Pericardium fibroblast (primary cell): ENCODE measurements at places on chromosomes 2 and 18. TPM values are rescaled to one million over a fixed set of nuclear protein-coding genes. Genes with fewer than 3 reads are reported as not detected.

Gene UPP2
- not detected in 2 replicates for total RNA-seq

Gene CIB4
- not detected in 2 replicates for total RNA-seq

Gene MYO3B
- total RNA-seq: not detected in 2 replicates

Gene DLX1
- total RNA-seq: not detected in 2 replicates

Gene CFAP65
- not detected in 2 replicates for total RNA-seq

Gene PLB1
- 0.23 and 0.34 TPM in 2 replicates for total RNA-seq

Gene MC4R
- total RNA-seq: not detected in 2 replicates

Gene MPHOSPH10
- total RNA-seq: 14.3 and 14.4 TPM in 2 replicates

Gene RNU2-63P
- total RNA-seq: 106 TPM in 1 of 2 replicates, not detected in the other

Gene SESTD1
- total RNA-seq: 12.5 and 14.7 TPM in 2 replicates

Gene M1AP
- not detected in 2 replicates for total RNA-seq

Gene FIGN
- total RNA-seq: 0.09 and 1.3 TPM in 2 replicates

Gene STARD7
- 63.6 and 74.2 TPM in 2 replicates for total RNA-seq

Gene SERPINB4
- total RNA-seq: not detected in 2 replicates

Gene GTF2A1L
- total RNA-seq: 1.2 and 3.0 TPM in 2 replicates

Gene SYT4
- total RNA-seq: not detected in 2 replicates

Gene KATNAL2
- 2.2 and 10.8 TPM in 2 replicates for total RNA-seq

Gene ABCG5
- 0.17 TPM in 1 of 2 replicates, not detected in the other for total RNA-seq

Gene RGPD4
- total RNA-seq: not detected in 2 replicates

Gene PDE11A
- not detected in 2 replicates for total RNA-seq

Gene SERPINB12
- total RNA-seq: 0.12 TPM in 1 of 2 replicates, not detected in the other

Gene CCNT2
- total RNA-seq: 8.3 and 16.7 TPM in 2 replicates

Gene ASPRV1
- 0.70 and 0.77 TPM in 2 replicates for total RNA-seq

Gene UGT1A4
- not detected in 2 replicates for total RNA-seq

Gene BARD1
- total RNA-seq: 5.6 and 7.6 TPM in 2 replicates

Gene SCYGR5
- not detected in 2 replicates for total RNA-seq

Gene KHK
- total RNA-seq: 0.12 TPM in 1 of 2 replicates, not detected in the other

Gene PAX8
- total RNA-seq: 0.35 and 2.0 TPM in 2 replicates

Gene GAL3ST2
- total RNA-seq: not detected in 2 replicates

Gene ATP6V1B1
- 0.51 and 0.93 TPM in 2 replicates for total RNA-seq

Gene LYG1
- total RNA-seq: 1.3 TPM in 1 of 2 replicates, not detected in the other

Gene TUBA3E
- total RNA-seq: not detected in 2 replicates

Gene LRRC30
- not detected in 2 replicates for total RNA-seq

Gene HOXD11
- total RNA-seq: not detected in 2 replicates

Gene ANTXR1
- total RNA-seq: 81.8 and 131 TPM in 2 replicates

Gene COL6A3
- total RNA-seq: 649 and 1,527 TPM in 2 replicates

Gene DSG4
- not detected in 2 replicates for total RNA-seq

Gene ANKRD53
- 0.12 and 0.77 TPM in 2 replicates for total RNA-seq

Gene HOXD9
- total RNA-seq: 0.09 TPM in 1 of 2 replicates, not detected in the other

Gene TEKT4
- not detected in 2 replicates for total RNA-seq

Gene BIN1
- total RNA-seq: 97.1 and 119 TPM in 2 replicates

Gene TCF23
- total RNA-seq: 0.09 TPM in 1 of 2 replicates, not detected in the other

Gene IL1B
- total RNA-seq: 0.09 and 1.9 TPM in 2 replicates

Gene STAT4
- 0.47 and 4.0 TPM in 2 replicates for total RNA-seq

Gene UCN
- 0.35 and 2.0 TPM in 2 replicates for total RNA-seq

Gene FEV
- not detected in 2 replicates for total RNA-seq
